Epithelial cell of proximal tubule (primary cell): ENCODE measurements at places on chromosomes 3 and 15.

GRCh38 chr3:88142094-88142624, 7.6 kb upstream of the C3orf38 start:
- no peak for DNase-seq

- DNase-seq: no peak
These were observed 18.6 kb downstream of the SH2D7 start for GRCh38 chr15:78110916-78111475.

DNA sequence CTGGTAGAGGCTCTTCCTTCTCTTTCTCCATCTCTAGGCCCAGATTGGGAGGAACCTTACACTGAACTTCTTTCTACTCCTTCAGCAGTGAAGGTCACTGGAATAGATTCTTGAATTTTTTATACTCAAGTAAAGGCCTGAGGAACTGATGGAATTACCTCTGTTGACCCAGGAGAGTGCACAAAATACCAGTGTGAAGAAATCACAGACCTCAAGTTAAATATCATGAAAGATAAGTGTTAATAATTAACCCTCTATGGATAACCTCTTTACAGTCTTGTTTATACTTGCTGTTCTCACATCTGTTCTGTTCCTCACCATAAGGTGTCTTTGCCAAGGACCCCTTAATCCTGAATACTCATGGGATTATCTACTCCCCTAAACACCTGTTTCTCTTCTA, 244.4 kb upstream of the STAC start:
- DNase-seq: no peak

DNA sequence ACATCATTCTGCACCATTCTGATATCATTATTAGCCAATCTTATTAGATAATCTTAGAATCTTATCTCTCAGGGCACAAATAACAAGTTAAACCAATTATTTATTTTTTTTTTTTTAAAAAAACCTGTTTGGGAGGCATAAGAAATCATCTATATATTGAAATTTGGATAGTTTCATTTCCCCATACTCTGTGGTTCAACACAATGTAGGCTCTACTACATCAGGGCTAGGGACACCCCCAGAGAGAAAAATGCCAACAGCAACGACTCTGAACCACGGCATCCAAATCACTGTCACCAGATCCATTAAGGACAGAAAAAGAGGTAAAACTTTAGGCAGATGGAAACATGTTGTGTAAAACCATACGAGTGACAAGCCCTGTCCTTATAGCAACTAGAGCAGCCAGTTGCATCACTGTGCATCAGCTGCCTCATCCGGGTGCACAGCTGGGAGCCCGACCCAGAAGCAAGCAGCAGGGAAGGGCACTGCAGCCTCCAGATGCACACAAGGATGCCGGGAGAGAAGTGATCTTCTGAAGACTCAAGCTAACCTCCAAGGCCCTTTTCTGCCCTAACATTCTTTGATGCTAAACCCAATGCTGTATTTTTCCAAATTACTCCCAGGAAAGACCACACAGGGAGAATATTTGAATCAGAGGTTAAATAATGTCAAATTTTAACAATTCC, 381.1 kb downstream of the CTNNB1 start:
- no peak for DNase-seq

GRCh38 chr15:63833021-63833696, 589 bp downstream of the HERC1 start:
- DNase-seq: no peak
